ENCODE measurements at places on chromosomes 11 and 22.
A peak's percentile ranks its signal among the peaks of the same experiment; 100 is the strongest.

- no peak for DNase-seq
Observed at GRCh38 chr11:1771273-1771672, 7.5 kb upstream of the CTSD start.

DNA sequence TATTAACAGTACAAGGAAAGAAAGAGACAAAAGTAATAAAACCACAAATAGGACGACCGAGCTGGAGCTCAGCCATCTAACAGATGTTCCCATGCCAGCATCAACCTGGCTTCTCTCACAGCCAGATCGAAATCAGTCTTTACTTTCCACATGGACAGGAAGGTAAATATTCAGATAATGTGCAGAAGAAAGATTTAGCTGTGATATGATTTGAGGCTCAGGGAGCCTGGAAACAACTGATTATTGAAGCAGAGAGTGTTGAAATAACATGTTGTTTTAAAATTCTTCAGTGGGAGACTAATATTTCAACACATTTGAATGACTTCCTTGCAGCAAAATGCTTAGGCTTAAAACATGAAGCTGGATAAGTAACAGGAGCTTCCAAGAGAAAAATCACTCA is 546.8 kb downstream of the ETS1 start:
- no peak for DNase-seq

GRCh38 chr11:65204646-65205601 is 23.2 kb downstream of the CAPN1 start:
- peak; percentile 43 for DNase-seq

- no peak for DNase-seq
Observed at GRCh38 chr11:64865286-64866172, 12.9 kb downstream of the EHD1 start.

DNA sequence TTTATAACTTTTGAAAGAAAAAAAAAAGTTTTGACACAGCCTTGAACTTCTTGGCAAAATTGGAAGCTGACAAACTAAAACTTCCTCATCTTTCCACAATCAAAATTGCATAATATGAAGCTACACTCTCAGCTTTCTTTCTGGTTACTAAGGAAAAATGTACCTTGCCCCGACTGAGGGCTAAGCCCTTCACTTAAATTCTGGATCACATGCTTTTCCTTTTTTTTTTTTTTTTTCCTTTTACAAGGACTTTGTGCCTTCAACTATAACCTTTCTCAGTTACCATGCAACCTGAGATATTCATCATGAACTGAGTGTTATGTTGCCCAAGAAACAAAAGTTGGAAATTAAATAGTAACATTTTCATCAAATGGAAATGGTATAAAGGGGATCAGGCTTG is 188.5 kb upstream of the CARD18 start:
- no peak for DNase-seq

- DNase-seq, result no peak
Observed at GRCh38 chr22:38835888-38836301, 7.9 kb downstream of the NPTXR start.

DNA sequence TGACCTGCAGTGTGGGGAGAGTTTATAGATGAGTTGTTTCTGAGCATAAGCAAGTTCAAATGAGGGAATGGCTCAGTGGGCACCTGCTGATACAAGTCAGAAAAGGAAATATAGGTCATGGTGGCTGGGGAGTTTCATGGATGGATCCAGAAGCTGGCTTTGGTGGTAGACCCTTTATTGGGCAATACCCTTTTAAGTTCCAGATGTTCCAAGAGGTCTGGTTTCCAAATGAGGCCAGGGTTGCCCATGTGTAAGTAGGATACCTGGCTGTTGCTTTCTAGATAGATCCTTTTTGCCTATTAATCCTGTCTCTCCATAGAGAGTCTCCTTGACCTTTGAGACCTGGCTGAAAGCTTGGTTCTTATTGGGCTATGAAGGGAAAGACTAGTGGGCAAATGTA is 2.2 kb downstream of the STIM1 start:
- no peak for DNase-seq

GRCh38 chr11:71373791-71374454 is 74.3 kb downstream of the DHCR7 start:
- DNase-seq, result no peak

GRCh38 chr11:79236541-79236971 is 204.3 kb downstream of the TENM4 start:
- DNase-seq, result no peak

DNA sequence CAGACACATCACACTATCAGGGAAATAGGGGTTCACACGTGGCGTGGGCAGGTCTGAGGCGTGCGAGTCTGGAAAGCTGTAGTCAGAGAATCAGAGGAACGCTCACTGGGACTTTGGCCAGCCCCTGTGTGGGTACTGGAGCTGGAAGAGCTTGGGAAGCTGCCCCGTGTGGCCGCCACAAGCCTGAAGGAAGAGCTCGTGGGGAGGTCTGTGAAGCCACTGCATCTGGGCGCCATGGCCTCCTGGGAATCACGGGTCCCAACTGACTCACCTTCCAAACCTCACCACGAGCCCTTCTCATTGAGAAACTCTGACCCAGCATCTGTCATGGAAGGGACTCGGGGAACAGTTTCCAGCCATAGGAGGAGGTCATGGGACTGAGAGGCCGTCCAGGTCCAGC is 5.9 kb upstream of the MRGPRF start:
- DNase-seq, result no peak

- no peak for DNase-seq
Observed at GRCh38 chr11:36452236-36452940, 57.7 kb downstream of the TRAF6 start.

- DNase-seq, result no peak
Observed at GRCh38 chr11:95132956-95133355, 43.3 kb downstream of the ENDOD1 start.

DNA sequence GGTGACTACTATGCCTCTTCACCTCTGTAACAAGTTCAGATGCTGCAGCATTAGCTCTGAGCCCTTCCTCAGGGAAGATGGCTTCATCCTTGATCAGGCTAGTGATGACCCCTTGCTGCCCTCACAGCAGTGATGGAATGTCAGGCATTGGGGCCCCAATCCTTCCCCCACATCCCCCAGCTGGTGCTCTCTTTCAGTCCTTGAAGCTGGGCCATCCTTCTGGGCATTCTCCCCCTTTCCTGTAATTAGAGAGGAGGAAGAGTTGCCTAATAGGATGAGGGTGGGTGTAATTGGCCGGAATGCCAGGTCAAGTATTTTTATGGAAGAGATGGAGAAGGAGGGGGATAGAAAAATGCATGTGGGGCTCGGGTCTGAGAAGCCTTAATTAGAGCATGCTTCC is 62.6 kb downstream of the TRAF6 start:
- DNase-seq, result no peak

- peak; percentile 39 for DNase-seq
Observed at GRCh38 chr11:833114-833791, 501 bp downstream of the CD151 start.

DNA sequence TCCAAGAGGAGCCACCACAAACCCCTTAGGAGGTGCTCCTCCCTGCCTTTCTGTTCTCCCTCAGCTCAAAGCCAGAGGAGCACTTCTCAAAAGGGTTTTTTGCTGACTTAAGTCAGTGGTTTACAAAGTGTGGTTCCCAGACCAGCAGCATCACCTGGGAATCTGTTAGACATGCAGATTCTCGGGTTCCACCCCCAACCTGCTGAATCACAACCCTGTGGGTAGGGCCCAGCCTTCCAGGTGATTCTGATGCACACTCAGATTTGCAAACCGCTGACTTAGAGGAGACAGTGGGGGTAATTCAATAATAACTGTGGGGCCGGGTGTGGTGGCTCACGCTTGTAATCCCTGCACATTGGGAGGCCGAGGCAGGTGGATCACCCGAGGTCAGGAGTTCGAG is 22.8 kb downstream of the CREB3L1 start:
- DNase-seq, result no peak

DNA sequence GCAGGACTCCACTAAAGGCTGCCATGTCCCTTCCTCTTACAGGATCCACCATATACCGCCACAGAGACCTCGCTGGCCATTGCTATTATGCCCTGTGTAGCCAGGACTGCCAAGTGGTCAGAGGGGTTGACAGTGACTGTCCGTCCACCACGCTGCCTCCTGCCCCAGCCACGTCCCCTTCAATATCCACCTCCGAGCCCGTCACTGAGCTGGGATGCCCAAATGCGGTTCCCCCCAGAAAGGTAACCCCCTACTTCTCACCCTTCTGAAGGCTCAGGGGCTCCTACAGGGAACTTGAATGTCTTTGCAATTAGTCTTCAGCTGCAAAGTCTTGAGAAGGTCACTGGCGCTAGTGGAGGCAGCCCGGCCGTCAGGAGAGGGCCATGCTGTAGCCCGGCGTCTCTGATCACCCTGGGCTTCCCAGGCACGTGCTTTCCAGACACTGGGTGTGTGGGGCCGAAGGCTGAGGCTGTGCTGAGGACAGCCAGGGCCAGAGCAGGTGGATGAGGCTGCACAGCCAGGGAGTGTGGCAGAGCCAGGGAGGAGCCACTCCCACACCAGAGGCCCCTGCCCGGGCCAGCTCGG is 30.0 kb upstream of the MUC5B start:
- DNase-seq, result no peak

DNA sequence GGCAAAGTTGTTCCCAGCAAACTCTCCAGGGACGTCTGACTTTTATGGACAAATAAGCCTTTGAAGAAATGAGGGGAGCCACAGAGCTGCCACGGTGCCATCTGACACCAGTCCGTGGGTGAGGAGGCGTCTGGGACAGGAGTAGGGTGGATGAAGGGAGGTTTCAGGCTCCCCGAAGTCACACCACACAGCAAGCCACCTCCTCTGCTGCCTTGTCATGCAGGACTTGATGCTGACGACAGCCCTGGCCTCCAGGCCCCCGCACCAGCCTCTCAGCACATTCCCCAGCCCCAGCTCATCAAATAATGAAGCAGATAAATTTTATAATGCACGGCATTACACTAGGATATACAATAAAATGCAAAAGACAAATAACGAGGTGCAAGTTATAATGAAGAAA is 156.5 kb downstream of the CEP164 start:
- no peak for DNase-seq

- DNase-seq, result no peak
Observed at GRCh38 chr22:45631140-45631840, 40.3 kb upstream of the ATXN10 start.

GRCh38 chr22:49769691-49770546 is 57.8 kb downstream of the BRD1 start:
- no peak for DNase-seq

DNA sequence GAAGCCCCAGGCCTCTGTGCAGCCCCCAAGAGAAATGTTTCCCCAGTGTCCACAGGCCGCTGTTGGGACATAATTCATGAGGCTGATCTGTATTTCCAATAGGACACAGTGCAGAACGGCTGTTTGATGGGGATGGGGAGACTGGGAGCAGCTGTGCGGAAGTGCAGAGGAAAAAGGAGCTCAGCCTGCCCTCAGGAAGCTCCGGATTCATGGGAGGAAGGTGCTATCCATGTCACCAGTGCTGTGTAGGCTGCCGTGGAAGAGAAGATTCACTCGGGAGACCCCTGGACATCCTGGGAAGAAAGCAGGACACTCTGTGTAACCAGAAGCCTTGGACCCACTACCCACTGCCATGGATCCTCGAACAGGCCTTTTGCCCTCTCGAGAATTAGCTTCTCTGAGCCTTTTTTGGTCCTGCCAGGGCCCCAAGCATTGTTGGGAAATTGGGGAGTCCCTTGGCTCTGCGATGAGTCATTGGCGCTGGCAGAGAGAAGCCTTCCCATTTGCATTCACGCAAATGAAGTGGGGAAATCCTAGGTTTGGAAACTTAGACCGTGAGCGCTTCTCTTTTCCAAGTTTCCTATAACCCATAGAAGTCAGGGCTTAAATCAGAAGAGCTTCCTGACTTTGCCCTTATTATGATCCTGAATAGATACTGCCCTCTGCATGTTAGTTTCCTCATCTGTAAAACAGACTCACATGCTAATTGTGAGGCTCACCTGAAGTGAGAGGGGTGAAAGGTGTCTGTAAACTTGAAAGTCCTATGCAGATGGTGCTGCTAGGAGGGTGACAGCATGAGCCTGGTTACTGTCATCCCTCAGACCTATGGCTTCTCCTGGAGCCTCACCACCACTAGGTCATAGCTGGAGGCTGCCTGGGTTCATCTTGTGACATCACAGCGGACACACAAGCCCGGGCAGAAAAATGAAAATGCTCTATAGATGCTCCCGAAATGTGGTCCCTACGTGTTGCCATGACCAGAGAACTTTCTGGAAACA is 229.2 kb upstream of the B3GAT1 start:
- DNase-seq, result no peak

- DNase-seq, result no peak
Observed at GRCh38 chr11:69525516-69526452, 44.3 kb downstream of the LINC01488 start.
